Stimulated activated CD8-positive, alpha-beta memory T cell treated with anti-CD3 and anti-CD28 coated beads, Interleukin-15, amount 100 ng/mL, for 24 hours (primary cell): ENCODE measurements at places on chromosomes 13 and 19.

DNA sequence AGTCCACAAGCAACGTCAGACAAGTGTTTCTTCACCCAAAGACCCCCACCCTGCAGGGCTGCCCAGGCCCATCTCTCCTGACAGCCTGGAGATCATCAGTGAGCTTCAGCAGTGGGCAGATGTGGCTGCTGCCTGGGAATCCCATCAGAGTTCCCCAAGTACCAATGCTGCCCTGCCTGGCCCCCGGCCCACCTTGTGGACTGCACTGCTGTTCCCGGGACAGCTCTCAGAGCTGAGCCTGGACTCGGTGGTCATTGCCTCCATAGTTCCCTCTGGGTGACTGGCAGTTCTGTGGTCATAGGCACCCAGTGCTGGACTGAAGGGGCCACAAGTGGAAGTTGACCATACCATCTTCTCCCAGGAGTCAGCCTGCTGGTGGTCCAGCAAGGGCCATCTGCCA is 24.5 kb upstream of the ZNF492 start:
- no peak for DNase-seq

DNA sequence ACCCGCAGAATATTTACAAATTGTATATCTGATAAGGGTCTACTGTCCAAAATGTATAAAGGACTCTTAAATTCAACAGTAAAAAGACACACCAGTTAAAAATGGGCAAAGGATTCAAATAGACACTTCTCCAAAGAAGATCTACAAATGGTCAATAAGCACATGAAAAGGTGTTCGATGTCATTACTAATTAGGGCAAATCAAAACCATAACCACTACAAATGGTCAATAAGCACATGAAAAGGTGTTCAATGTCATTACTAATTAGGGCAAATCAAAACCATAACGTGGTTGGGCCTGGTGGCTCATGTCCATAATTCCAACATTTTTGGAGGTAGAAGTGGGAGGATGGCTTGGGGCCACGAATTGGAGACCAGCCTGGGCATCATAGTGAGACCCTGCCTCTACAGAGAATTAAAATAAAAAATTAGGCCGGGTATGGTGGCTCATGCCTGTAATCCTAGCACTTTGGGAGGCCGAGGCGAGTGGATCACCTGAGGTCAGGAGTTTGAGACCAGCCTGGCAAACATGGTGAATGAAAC is 40.5 kb downstream of the ACTN4 start:
- no peak for DNase-seq

GRCh38 chr19:42498169-42498757 is 30.0 kb downstream of the CEACAM1 start:
- no peak for DNase-seq

- no peak for DNase-seq
Observed at GRCh38 chr13:113445791-113446487, 7.3 kb downstream of the ADPRHL1 start.

GRCh38 chr13:80945328-80945727 is 604.4 kb upstream of the SPRY2 start:
- DNase-seq: no peak

GRCh38 chr19:53511933-53512374 is 26.0 kb upstream of the ZNF331 start:
- no peak for DNase-seq

DNA sequence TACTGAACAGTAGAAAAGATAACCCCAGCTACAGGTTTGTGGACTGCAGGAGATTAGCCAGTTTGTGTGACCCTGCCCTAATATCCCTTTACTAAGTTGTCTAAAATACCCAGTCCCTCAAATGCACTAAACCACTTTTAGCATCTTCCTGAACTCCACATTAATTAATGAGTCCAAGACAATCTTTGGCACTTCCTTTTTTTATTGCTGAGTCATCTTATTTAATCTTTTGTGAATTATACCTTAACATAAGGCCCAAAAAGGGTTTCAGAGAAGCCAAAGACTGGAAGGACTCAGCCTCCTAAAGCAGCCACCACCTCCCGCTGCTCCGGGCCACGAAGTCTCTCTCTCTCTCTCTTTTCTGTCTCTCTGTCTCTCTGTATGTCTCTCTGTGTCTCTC is 48.8 kb upstream of the PDCD5 start:
- DNase-seq: no peak

- no peak for DNase-seq
Observed at GRCh38 chr13:27919934-27920676, at the start of gene PDX1. Gene PDX1 (plus strand): TSS chr13:27920000. CDS start chr13:27920139, 139 bp downstream.

- no peak for DNase-seq
Observed at GRCh38 chr19:38880076-38880881, 2.2 kb upstream of the RINL start.

DNA sequence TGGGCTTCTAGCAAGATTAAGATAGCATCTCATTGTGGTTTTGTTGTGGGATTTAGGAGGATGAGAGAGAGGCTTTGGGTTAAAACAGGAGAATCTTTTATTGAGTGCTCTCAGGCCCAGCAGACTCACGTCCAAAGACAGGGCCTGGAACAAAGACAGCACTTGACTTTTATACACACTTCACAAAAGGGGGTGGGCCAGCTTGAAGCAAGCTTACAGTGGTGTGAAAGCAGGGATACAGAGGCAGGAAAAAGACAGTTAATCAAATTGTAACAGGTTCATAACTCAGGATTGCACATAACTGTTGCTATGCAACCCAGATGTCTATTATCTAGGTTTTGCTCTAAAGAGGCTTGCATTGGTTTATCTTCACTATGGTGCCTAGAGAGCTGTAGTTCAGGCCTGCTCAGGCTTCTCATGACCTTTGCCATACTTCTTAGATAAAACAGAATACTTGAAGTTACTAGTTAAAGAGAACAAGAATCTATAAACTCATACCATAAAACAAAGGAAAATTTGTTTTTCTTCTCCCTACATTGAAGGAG is 42.2 kb upstream of the CEACAM21 start:
- no peak for DNase-seq

GRCh38 chr13:35830850-35831450 is 300.2 kb downstream of the DCLK1 start:
- DNase-seq: no peak

DNA sequence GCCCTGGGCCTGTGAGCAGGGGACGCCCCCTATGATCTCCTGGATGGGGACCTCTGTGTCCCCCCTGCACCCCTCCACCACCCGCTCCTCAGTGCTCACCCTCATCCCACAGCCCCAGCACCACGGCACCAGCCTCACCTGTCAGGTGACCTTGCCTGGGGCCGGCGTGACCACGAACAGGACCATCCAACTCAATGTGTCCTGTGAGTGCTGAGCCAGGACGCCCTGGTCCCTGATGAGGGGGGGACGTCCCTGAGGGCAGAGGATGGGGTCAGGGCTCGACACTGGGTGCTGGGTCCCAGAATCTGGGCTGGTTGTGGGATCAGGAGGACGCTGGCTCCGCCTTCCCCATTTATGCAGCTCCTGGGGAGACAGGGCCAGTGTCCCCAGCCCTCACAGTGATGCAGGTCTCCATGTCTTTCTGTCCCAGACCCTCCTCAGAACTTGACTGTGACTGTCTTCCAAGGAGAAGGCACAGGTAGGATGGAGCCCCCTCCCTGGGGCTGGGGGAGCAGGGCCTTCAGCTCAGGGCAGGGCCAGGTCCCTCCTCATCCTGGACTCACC is 2.5 kb downstream of the SIGLEC7 start:
- DNase-seq: no peak

GRCh38 chr13:40146063-40146462 is 490.6 kb downstream of the COG6 start:
- DNase-seq: no peak

GRCh38 chr19:46303691-46304397 is 7.0 kb downstream of the HIF3A start:
- no peak for DNase-seq
